ENCODE measurements at places on chromosomes 6 and 20. TPM values are rescaled to one million over a fixed set of nuclear protein-coding genes. Genes with fewer than 3 reads are reported as not detected.

DNA sequence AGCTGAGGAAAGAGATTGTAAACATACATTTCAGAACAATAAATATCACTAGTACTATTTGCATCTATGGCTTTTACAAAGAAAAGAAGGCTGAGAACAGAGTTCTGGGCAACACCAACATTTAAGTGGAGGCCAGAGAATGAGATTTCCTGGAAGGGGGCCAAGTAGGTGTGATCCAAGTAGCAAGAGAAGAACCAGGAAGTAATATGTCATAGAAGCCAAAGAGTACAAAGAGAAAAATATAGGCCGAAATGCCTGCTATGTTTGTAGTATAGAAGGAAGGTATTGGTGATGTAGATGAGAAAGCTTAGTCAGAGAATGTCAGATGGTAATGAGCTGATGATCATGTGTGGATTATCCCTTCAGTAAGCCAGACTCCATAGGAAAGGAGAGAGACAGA lies 94.5 kb downstream of the PERP start:
- peaks cover 14% of the 10 kb centered on the region for H3K27me3 ChIP-seq
- no peaks in the 10 kb centered on the region for H3K4me1 ChIP-seq
- no peak overlapping the region for H3K4me3 ChIP-seq
- no peak overlapping the region for H3K27ac ChIP-seq
- H3K36me3 ChIP-seq: no peaks in the 10 kb centered on the region
- no peak for DNase-seq

DNA sequence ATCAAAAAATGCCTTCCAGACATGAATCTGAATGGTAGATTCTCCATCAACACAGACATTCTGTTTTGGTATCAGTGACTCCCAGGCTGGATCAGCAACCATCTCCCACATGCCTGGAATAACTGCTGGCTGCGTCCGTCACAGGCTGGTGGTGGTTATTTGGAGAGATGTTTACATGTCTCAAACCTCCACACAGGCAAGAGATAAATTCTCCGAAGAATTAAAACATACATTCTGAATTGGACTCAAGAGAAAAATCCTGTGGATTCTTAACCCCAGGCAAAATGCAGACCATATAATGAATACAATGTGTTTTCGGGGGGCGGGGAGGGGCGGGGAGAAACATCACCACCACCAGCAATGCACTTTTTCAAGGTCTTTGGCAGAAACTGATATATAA lies 108.2 kb downstream of the THBS2 start:
- H3K27me3 ChIP-seq: no peaks in the 10 kb centered on the region
- no peak overlapping the region for H3K4me3 ChIP-seq
- no peak overlapping the region for H3K27ac ChIP-seq
- H3K36me3 ChIP-seq: no peaks in the 10 kb centered on the region
- no peaks in the 10 kb centered on the region for H3K4me1 ChIP-seq

DNA sequence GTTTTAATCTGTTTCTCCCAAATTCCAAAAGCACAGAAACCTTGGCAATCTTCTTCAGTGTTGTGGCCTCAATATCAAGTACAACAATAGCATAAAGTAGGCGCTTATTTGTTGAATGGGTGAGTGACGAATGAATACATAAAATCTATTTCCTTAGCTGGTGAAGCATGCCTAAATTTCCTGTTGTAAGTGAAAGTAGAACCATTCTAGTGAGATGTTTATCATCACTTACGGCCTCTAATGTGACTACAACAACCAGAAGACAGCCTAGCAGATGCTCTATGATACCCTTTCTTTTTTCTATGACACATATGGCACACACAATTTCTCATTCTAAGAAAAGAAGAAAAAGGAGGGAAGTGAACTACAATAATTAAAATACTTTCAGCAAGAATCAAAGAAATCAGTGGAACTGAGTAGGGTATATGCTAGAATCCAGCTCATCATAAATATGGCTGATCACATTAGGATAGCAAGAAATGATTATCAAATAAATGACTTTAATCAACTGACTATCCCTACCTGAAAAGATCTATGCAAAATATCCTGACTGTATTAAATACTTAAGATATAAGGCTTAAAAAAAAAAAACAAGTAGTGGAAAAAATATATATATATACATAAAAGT lies 67.4 kb downstream of the BTBD9 start:
- no peak overlapping the region for H3K27ac ChIP-seq
- no peak overlapping the region for H3K4me3 ChIP-seq
- H3K36me3 ChIP-seq: no peaks in the 10 kb centered on the region

The MRAP2 gene
- 1.3 TPM for total RNA-seq

DNA sequence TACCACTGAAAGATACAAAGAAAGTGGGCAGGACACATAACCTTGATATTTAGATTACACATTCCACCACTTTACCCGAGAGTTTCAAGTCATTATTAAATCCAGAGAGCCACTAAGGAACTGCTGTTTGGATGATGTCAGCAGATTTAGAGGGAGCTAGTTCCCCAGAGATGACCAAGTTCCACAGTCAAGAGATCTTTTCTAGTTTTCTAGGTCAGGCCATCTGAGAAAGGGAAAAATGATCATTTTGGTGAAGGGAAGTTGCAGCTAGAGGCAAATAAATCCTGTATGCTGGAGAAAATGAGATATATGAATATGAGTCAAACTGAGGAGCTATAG lies 147.8 kb downstream of the HS3ST5 start:
- no peaks in the 10 kb centered on the region for H3K4me1 ChIP-seq
- no peaks in the 10 kb centered on the region for H3K27me3 ChIP-seq
- H3K27ac ChIP-seq: no peak overlapping the region
- no peak overlapping the region for H3K4me3 ChIP-seq

GRCh38 chr6:20180935-20181334 lies 31.3 kb downstream of the MBOAT1 start:
- H3K4me3 ChIP-seq: no peak overlapping the region
- H3K27me3 ChIP-seq: no peaks in the 10 kb centered on the region
- H3K27ac ChIP-seq: no peak overlapping the region
- peaks cover under 1% of the 10 kb centered on the region for H3K4me1 ChIP-seq
- DNase-seq: peak; percentile 26

DNA sequence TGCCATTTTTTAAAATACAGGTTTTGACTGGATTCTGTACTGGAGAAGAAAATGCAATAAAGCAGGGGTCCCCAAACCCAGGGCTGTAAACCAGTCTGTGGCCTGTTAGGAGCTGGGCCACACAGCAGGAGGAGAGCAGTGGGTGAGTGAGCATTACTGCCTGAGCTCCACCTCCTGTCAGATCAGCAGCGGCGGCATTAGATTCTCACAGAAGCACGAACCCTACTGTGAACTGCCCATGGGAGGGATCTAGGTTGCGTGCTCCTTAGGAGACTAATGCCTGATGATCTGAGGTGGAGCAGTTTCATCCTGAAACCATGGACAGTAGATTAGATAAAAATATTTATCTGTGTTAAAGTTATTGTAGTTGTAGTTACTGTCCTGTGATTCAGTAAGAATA lies 21.1 kb upstream of the FBXO9 start:
- peak overlapping the region; percentile 87 for H3K27ac ChIP-seq
- no peaks in the 10 kb centered on the region for H3K27me3 ChIP-seq
- H3K36me3 ChIP-seq: peaks cover 11% of the 10 kb centered on the region
- DNase-seq: peak; percentile 81

DNA sequence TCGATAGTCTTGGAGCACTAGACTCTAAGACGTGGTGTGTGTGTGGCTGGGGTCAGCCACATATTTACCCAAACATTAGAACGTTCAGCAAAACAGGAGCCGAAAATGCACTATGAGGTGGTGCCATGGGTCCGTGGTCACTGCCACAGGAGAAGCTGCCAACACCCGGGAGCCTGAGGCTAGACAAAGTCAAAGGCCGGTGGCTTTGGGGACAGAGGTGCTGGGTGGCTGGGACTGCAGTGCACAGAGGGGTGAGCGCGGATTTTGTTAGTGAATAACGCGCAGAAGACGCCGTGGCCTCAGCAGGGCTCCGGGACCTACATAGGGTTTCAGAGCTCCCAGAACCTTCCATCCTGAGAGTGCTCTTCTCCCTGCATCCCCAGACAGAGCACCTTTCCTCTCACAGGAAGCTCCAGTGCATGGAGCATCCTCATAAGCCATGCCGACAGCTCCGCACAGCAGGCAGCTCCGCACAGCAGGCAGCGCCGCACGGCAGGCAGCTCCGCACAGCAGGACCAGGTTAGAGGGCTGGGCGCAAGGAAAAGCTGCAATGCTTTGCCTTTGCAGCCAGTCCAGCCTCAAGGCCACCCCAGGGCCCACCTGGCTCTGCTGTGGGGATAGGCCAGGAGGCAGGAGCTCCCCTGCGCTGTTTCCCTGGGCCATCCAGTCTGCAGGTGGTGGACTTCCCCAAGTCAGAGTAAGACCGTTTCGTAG lies 304.1 kb downstream of the TAF4 start:
- no peak overlapping the region for H3K4me3 ChIP-seq
- no peaks in the 10 kb centered on the region for H3K36me3 ChIP-seq
- H3K27ac ChIP-seq: no peak overlapping the region
- DNase-seq: no peak
- H3K27me3 ChIP-seq: 0 out of 2 replicates have a peak, but pooled peaks cover 5% of the 10 kb centered on the region
- no peaks in the 10 kb centered on the region for H3K4me1 ChIP-seq

The CCN5 gene
- total RNA-seq: 24.5 TPM

- no peaks in the 10 kb centered on the region for H3K36me3 ChIP-seq
- no peak overlapping the region for H3K27ac ChIP-seq
- H3K27me3 ChIP-seq: peaks cover 54% of the 10 kb centered on the region
- DNase-seq: no peak
- no peak overlapping the region for H3K4me3 ChIP-seq
Measured at GRCh38 chr6:119076173-119076572, 2.3 kb downstream of the FAM184A start.

DNA sequence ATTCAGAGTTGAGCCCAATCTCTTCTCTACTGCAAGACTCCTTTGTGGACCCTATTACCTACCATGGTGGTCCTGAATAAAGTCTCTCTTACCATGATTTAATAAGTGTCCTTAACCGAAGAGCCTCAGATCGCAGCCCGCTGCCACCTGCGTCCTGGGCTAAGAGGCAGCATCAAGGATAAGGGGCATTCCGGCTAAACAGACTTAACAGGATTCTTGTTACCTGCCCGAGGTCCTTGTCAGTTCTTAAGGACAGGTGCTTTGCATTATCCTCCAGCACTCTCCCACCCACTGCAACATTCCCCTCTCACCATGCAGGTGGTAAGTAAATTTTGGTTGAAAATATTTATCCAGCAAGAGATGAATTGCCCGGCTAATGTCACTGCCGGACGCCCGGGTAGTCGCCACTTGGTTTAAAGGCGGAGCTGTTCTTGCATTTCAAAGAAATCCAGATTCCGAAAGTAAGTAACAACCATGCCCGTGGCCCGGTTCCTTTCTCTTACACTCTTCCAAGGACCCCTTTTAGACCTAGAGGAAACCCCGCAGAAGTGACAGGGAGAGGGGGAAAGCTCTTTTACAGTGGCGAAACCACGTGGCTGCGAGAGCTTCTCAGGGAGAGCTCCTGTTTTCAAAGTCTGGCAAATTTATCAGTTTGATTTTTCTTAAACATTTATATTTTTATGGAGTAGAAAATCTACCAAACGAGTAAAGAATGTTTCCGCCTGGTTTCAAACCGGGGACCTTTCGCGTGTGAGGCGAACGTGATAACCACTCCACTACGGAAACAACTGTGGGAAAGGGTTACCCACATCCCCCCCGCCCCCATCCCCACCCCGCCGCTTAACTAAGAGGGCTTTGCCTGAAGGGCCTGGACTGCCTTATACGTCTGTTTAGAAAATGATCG lies 41.9 kb upstream of the PRSS16 start:
- DNase-seq: peak; percentile 6
- peak overlapping the region; percentile 63 for H3K4me3 ChIP-seq
- H3K27ac ChIP-seq: no peak overlapping the region
- H3K4me1 ChIP-seq: no peaks in the 10 kb centered on the region
- H3K27me3 ChIP-seq: peaks cover 37% of the 10 kb centered on the region

The ALDH5A1 gene
- 0.86 TPM for total RNA-seq

GRCh38 chr20:63471981-63472831 lies at the start of gene KCNQ2:
Gene KCNQ2, minus strand, starts transcription at chr20:63472655. Its CDS starts 192 bp downstream, at chr20:63472463.
- H3K4me3 ChIP-seq: no peak within 1 kb of the TSS
- H3K27ac ChIP-seq: no peak within 1 kb of the TSS
- no peaks in the 10 kb centered on the region for H3K36me3 ChIP-seq
- H3K4me1 ChIP-seq: no peaks in the 10 kb centered on the region

GRCh38 chr6:25124216-25124715 lies 154.9 kb upstream of the CARMIL1 start:
- H3K27ac ChIP-seq: no peak overlapping the region
- peaks cover 6% of the 10 kb centered on the region for H3K36me3 ChIP-seq
- no peak for DNase-seq
- no peaks in the 10 kb centered on the region for H3K4me1 ChIP-seq
- H3K4me3 ChIP-seq: no peak overlapping the region

GRCh38 chr6:129312880-129313279 lies 397.1 kb downstream of the ARHGAP18 start:
- H3K27ac ChIP-seq: peak overlapping the region; percentile 59
- 0 out of 2 replicates have a peak overlapping the region, but pooled peaks have one; percentile 13 for H3K4me3 ChIP-seq
- 0 out of 2 replicates have a peak, but pooled peaks cover 5% of the 10 kb centered on the region for H3K36me3 ChIP-seq
- peaks cover 21% of the 10 kb centered on the region for H3K4me1 ChIP-seq

GRCh38 chr20:46070215-46070900 lies 19.4 kb downstream of the NCOA5 start:
- peaks cover 11% of the 10 kb centered on the region for H3K4me1 ChIP-seq
- peaks cover 34% of the 10 kb centered on the region for H3K36me3 ChIP-seq
- H3K4me3 ChIP-seq: 0 out of 2 replicates have a peak overlapping the region, but pooled peaks have one; percentile 17
- H3K27ac ChIP-seq: 0 out of 2 replicates have a peak overlapping the region, but pooled peaks have one; percentile 33

The ENPP5 gene
- not detected for total RNA-seq

The C6orf141 gene
- not detected for total RNA-seq

The PCK1 gene
- not detected for total RNA-seq

DNA sequence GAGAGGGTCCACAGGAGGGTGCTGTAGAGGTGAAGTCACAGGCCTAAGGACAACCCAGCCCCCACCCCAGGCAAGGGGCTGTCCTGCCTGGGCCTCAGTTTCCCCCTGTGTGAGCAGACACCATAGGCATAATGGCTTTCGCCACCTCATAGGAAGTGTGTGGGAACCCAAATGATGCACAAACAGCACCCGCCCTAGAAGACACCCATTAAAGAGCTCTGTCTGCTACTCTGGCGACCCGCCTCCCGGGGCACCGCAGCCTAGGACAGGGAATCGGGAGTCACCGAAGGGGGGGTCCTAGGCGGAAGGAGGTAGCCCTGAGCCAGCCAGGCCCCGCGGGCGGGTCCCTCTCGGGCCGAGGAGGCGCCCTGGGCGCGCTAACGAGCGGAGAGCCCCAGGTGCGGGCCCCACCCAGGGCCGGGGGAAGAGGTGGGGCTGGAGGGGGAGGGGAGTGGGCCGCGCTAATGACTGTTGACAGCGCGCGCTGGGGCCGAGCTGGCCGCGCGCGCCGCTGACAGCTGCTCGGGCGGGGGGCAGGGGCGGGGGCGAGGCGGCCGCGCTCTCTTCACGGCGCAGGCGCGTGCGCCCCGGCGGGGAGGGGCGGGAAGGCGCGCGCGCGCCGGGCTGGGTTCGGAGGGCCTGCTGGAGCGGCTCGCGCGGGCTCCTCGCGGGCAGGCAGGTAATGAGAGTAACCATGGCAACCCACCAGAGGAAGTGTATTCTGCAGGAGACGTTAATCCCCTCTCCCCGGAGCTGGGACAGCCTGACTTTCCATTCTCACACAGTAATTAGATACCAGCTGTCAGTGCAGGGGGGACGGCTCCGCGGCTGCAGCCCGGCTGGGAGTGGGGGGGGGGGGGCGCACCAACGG lies 48.9 kb downstream of the NOL4L start:
- no peaks in the 10 kb centered on the region for H3K4me1 ChIP-seq
- H3K36me3 ChIP-seq: no peaks in the 10 kb centered on the region
- peak overlapping the region; percentile 64 for H3K4me3 ChIP-seq
- no peak overlapping the region for H3K27ac ChIP-seq
